Head of caudate nucleus (tissue), 42 donors: ENCODE measurements at places on chromosomes 1 and 21.
A peak's percentile ranks its signal among the peaks of the same experiment; 100 is the strongest.

- DNase-seq = no peak
Measured at GRCh38 chr1:55718758-55719671, 503.9 kb upstream of the USP24 start.

- no peak for DNase-seq
Measured at GRCh38 chr21:20946701-20947100, 51.5 kb upstream of the NCAM2 start.

DNA sequence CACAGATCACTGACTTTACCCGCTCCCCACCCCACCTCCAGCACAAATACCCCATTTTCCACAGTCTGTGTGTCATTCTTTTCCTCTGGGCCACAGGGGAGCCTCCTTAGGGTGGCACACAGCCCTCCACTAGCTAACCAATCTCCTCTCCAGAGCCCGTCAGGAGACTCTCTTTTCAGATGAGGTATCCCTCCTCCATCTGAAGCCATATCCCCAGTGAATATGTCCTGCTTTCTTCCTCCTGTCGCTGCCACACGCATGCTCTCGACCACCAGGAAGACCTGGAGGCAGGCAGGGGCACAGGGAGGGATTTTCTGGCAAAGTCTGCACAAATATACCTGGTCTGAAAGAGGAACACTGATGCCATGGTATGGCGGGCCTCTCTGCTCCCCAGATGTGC is 635 bp downstream of the ZNF648 start:
- no peak for DNase-seq

DNA sequence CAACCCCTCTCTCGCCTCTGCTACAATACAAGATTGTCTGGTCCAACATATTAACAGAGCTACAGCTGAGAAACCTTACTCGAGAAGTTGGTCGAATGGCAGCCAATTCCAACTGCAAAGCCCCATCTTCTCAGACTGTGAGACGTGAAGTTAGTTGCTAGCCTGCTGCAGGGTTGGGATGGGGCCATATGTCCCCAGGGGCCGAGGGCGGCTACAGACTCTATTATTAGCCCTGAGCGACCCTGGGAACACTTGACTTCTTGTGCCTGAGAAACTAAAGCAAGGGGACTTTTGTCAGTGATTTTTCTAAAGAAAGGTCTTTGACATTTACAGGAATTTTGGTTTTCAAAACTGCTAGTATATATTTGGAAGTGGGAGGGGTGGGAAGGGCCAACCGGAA is 13.7 kb downstream of the NCF2 start:
- DNase-seq = no peak

DNA sequence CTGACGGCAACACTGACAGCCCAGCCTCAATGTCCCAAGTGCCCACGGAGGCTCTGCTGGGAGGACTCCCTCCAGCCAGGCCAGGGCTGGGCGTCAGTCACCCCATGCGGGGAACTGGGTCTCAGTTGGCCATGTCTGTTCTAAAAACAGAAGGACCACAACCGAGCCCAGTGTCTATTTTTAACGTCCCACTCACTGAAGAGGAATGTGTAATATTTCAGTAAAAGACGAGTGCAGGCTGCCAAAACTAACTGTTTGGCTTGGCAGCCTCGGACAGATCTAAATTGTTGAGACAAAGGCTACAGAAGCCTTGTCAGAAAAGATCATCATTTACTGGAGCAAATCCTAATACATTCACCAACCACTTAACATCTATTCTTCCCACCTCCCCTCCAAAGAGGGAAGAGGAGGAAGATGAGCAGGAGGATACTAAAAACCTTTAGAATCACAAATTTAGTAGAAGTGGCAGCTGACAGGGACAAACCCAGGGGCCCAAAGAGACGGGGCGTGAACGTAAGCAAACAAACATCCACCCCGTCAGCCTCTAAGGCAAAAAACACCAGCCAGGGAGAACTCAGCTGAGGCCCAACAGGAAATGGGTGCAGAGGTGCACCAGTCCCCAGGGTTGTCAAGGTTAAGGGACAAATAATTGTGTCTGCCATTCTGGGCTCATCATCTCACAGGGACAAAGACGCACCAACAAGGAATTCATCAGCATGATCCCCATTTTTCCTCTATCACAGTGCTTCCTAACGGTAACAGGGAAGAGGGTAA is 18.7 kb downstream of the C1orf198 start:
- DNase-seq = no peak

DNA sequence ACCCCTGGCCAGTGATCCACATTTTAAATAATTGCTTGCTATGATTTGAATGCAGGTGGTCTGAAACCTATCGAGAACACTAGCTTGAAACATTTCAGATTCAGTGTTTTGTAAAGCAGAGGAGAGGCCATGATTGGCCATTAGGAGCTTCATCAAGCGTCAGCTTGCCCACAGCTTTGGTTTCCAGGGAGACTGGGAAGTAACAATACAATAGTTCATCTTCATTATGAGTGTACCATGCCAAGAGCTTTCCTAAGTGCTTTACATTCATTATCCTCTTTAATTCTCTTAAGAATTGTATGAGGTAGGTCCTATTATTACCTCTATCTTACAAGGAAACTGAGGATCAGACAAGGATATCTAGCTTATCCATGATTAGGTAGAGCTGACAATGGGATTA is 27.7 kb upstream of the ATP5PO start:
- DNase-seq = no peak

DNA sequence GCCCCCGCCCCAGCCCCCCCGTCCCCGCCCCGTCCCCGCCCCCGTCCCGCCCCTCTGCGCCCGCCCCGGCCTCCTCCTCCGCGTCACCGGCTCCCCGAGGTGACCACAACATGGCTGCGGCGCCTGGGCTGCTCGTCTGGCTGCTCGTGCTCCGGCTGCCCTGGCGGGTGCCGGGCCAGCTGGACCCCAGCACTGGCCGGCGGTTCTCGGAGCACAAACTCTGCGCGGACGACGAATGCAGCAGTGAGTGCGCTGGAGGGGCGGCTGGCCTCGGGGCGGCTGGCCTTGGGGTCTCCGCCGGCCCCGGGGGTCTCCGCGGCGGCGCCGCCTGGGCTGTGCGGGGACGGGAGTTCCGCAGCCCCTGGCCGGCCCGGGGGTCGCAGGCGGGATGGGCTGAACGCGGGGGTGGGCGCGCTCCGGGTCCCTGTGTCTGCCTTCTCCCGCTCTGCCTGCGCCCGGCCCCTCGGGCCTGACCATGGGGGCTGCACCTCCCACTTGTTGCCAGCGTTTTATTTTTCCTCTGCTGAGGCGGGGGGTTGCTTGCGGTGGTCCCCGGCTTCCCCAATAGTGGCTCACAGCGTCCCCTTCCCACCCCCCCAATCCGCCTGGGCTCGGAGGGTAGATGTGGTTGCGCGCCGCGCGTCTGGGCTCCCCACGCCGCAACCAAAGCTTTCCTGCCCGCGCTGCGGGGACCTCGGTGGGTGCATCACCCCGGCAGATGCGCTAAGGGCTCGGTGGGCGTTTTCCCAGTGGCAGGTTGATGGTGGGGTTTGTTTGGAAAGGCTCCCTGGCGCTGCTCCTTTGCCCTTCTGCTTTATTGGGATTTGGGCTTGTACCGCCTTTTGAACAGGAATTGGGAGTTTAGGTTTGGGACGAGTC is at the start of gene MIA3:
Gene MIA3, plus strand, starts transcription at position 97 of the 879 bp plus-strand sequence. Its CDS starts 14 bp downstream, at position 111.
- DNase-seq = peak; percentile 77

DNA sequence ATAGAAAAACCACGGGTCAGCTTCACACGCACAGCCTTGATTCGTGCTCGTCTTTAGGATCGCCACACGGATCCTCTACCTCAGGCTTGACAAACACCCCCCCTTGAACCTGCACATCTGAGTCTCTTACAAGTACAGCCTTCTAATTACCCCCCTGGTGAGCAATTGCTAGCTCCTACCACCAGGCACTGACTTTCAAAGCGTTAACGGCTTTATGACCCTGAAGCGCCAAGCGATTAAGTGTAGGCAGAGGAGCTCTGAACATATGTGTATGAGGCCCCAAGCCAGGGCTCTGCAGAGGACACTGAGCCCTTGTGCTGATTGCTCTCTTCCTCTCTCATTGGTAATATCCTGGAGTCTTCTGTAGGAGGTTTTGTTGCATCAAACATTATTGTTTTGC is 55.7 kb upstream of the EPHA8 start:
- DNase-seq = no peak

DNA sequence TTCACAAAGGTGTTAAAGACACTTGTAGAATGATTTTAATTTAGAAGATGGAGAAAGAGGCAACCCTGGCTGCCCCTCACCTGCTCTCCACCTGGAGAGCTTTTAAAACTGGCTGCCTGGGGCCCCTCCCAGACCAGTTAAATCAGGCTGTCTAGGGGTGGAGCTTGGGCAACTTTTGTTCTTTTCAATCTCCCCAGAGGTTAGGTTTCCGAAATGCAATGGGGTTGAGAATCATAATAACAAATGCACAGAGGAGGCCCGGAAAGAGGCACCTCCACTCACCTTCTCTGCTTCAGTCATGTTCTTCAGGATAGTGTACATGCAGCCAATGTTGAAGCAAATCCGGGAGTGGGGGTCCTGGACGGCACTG is 400 bp downstream of the NCF2 start:
- DNase-seq = no peak

DNA sequence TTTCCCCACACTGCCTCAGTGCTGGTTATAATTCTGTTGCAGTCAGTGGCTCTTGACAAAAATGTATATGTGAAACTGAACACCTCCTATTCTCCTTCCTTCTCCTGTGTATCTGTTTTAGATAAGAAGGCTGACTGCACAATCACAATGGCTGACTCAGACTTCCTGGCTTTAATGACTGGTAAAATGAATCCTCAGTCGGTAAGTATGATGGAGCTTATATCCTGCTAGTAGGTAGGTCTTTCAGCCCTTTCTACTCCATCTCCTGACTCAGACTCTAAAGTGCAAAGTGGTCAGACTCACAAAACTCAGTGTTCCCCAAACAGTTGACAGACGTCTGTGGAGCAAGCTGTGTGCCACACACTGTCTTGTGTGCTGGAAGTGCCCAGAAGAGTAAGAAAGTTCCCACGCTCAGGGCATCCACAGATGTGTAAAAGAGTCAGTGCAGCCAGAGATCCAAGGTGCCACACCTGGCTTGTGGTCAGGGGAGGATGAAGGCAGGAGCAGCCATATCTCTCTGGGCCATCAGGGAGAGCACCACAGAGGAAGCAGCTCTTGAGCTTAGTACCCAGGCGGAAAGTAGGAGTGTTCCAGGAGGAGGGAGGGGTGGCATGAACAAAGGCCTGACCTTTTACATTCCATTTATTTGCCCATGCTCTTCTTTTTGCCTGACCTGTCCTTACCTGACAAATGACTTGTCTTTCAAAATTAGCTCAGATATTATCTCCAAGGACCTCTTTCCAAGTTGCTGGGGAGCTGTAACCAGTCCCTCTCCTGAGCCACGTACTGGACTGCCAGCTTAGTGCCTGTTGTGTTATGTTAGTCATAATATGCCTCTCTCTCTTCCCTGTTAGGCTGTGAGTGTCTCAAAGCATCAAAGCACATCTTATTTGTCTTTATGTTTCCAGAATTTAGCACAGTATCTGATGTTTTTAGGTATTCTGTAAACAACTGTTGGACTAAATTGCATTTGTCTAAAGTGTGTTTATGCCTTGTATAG is 14.0 kb upstream of the PODN start:
- DNase-seq = no peak

GRCh38 chr1:213051127-213051880 is at the start of gene RPS6KC1:
Gene RPS6KC1 (plus strand): TSS chr1:213051241. CDS start chr1:213051405, 164 bp downstream.
- peak; percentile 96 for DNase-seq

DNA sequence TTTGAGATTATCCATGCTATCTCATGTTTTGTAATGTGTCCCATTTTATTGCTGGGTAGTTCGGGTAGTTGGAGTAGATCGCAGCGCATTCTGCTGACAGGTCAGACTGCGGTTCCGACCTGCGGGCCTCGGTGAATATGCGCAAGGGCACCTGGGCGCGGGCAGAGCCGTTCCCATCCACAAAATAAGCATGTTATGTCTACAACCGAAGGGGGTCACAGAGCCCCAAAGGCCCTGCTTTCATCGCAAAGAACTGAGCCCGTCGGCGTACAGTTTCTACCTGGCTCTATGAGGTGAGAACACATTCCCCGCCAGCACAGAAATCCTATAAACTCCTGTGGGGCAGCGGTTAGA is 88.4 kb downstream of the PRKAB2 start:
- no peak for DNase-seq

GRCh38 chr1:184417916-184418315 is 31.1 kb downstream of the C1orf21 start:
- DNase-seq = no peak

DNA sequence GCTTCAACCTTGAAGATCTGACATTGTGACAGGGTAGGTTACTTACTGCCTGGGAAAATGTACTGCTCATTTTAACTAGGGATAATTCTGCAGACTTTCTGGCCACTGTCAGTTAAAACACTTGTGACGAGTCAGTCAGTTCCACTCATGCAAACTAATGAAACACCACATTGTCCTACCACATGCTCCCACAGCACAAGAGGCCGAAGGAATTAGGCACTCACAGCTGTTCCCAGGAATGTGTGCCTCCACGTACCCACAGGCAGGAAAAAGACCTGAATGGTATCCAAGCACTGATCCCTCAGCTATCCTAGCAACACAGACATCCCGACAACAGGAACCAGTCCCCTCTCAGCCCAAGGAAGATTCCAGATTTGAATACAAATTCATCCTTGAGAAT is 12.3 kb downstream of the BCAR3 start:
- DNase-seq = no peak

- no peak for DNase-seq
Measured at GRCh38 chr1:221162939-221163338, 283.7 kb downstream of the HLX start.

DNA sequence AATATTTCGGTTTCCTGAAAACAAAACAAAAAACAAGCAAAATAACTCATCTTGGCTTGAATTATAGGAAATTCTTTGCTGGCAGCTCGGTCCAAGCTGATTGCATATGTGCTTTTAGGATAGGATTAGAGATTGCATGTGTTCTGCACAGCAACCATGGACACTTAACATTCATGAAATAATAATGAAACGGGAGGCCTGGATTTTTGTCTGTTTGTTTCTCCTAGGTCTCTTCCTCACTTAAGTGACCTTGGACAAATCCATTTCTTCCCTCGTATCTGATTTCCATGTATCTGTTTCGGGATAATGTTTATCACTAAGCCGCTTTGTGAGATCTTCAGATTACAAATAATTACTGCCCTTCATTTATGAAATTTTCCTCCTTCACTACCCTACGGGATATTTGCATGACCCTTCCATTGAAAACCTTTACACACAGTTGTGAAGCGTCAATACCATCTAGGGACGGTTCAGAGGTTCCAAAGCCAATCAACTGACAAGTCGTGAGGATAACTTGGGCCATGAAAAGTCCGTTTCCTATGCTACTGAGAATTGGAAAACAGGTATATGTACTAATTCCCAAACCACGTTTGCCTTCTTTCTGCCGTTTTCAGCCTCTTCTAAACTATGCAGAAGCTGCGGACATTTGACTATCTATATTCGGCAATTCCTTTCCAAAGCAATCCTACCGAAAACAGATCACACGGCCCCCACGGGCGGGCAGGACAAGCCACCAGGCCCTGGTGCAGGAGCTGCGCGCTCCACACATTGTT is 1.3 kb upstream of the H3-3A start:
- no peak for DNase-seq

- no peak for DNase-seq
Measured at GRCh38 chr1:209023790-209024189, 559.7 kb upstream of the CAMK1G start.

DNA sequence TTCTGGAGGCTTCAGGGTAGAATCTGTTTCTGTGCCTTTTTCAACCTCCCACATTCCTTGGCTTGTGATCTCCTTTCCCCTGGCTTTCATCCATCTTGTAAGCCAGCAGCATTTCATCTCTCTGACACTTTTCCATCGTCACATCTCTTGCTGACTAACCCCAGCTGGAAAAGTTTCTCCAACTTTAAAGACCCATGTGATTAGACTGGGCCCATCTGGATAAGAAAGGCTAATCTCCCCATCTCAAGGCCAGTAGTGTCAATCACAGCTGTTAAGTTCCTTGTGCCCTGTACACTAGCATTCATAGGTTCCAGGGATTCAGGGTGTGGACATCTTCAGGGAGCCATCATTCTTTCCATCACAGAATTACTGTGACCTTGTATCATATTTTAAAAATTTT is 452.1 kb downstream of the TTLL7 start:
- DNase-seq = no peak
